ENCODE measurements at places on chromosomes 4 and X. TPM values are rescaled to one million over a fixed set of nuclear protein-coding genes. Genes with fewer than 3 reads are reported as not detected.

GRCh38 chr4:122783301-122784215 lies 43.1 kb upstream of the FGF2 start:
- no peaks in the 10 kb centered on the region for H3K36me3 ChIP-seq
- no peak overlapping the region for H3K27ac ChIP-seq
- no peak for DNase-seq
- H3K27me3 ChIP-seq, result no peaks in the 10 kb centered on the region
- no peaks in the 10 kb centered on the region for H3K4me1 ChIP-seq

DNA sequence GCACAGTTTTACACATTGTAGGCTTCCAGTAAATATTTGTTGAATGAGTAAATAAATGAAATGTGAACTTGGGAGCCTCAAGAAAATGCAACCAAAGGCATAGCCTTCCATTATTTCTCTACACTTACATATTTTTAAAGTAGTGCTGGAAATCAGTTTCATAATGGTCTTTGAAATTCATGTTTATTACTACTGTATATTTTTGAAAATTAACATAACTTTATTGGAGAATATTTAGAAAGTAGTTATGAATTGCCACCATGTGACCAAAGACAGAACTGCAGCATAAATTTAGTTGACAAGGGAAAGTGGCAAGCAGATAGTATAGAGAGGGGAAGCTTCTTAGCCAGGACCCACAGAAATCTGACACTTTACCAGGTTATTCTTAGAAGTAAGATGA lies 6.4 kb downstream of the TCEAL8 start:
- H3K4me1 ChIP-seq, result peaks cover 9% of the 10 kb centered on the region
- no peak overlapping the region for H3K27ac ChIP-seq
- DNase-seq, result no peak

- peak overlapping the region; percentile 5 for H3K27ac ChIP-seq
- DNase-seq, result no peak
- H3K4me1 ChIP-seq, result no peaks in the 10 kb centered on the region
- no peaks in the 10 kb centered on the region for H3K27me3 ChIP-seq
- no peaks in the 10 kb centered on the region for H3K36me3 ChIP-seq
Observed at GRCh38 chrX:108224218-108224617, 132.6 kb downstream of the ATG4A start.

Gene ARAP2
- total RNA-seq, result 85.6 TPM

Gene BCAP31
- total RNA-seq, result 132 TPM

Gene TLL1
- total RNA-seq, result 0.91 TPM

Data from spleen (tissue), 13 donors.